HS-5 (cell line): ENCODE measurements at places on chromosomes 12 and 14.

- DNase-seq, result no peak
Observed at GRCh38 chr14:74638966-74639365, 26.9 kb upstream of the LTBP2 start.

DNA sequence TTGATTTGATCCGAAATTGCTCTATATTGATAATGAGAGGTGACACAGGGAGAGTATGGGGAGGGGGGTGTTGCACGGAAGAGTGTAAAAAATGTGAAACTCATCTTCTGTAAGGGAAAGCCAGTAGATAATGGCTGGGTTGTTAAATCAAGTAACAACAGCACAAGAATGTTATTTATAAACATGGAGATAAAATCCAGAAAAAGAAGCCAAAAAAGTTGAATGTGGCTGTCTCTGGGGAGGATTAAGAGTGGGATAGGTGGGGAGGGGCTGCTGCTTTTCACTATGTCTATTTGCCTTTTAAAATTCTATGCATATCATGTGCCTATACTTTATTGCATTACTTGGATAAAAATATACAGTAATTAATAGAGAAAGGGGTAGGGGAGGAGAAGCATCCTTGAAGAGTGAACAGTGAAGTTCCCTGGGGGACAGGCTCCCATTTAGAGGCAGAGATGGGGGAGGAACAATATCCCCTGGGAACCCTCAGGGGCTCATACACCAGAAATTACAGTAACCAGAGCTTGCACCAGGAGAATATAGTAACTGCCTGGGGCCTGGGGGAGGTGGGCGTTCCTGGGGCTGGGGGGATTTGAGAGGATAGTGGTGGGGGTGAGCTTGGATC, 39.2 kb upstream of the ANKRD9 start:
- DNase-seq, result no peak

GRCh38 chr12:19186722-19187661, 57.5 kb downstream of the PLEKHA5 start:
- DNase-seq, result peak; percentile 43

- DNase-seq, result no peak
Observed at GRCh38 chr14:102539544-102540314, 30.2 kb upstream of the ANKRD9 start.

DNA sequence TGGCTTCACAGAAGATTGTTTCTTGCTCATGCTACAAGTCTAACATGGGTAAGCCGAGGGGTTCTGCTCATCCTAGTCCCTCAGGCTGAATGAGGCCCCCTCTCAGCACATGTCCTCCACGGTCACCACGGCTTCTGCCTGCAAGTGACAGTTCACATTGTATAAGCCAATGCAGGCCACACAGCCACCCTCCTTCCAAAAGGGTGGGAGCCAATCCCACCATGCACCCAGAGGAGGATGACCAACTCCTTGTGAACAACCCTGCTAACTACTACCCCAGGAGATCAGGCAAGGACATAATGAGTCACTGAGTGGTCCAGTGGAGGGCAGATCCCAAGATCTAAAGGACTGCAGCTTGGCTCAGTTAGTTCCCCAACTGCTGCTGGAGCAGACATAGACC, 6.1 kb downstream of the SPRING1 start:
- DNase-seq, result no peak
